ENCODE measurements at places on chromosomes 11 and 22.

GRCh38 chr11:78061088-78061920 lies 2.4 kb upstream of the THRSP start:
- no peak for DNase-seq

- DNase-seq, result no peak
Measured at GRCh38 chr11:27373856-27374602, 11.0 kb upstream of the CCDC34 start.

DNA sequence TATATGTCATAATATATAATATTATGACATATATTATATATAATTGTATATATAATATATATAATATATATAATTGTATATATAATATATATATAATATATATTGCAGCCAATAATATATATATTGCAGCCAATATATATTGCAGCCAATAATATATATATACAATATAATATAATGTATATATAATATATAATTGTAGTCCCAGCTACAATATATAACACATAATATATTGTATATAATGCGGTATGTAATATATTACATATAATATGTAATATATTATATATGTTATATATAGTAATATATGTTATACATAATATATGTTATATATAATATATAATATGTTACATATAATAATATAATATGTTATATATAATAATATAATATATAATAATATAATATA lies 5.8 kb upstream of the CELF1 start:
- DNase-seq, result no peak

DNA sequence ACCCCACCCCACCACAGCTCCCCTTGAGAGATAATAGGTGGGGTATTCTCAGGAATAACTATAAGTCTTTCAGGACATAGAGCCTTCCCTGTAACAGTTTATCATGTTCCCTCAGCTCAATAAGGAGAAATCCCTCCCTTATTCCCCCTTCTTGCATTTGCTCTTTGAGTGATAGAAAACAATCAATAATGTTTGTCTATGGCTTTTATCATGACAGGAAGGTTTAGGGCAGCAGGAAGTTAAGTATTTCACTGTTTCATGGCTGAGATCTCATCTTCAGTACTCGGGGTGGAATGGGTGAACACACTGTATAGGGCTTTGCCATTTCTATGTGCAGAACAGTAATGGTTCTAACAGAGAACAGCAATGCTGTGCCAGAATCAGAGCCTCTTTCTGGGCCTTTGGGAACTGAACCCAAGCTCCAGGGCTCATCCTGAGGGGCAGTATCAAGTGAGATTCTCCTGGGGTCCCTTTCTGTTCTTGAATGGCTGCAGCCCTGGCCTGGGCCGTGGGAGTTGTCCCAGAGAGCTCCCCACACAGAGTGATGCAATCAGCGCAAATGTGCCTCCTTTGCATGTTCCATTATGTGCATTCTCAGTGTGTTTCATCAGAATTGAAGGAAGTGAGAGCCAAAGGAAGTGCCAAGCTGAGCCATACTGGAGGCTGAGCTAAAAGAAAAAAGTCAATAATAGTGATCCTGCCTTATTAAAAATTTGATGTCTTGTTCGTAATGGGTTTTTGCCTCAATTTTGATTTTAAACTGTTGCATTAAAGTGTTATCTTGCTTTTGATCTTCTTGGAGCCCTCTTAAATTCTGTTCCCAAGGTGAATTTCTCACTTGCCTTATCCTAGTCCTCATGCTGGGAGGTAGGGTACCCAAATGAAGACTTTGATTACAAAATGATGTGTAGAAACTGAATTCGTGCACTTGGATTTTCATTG lies 2.9 kb upstream of the CYP2R1 start:
- no peak for DNase-seq

DNA sequence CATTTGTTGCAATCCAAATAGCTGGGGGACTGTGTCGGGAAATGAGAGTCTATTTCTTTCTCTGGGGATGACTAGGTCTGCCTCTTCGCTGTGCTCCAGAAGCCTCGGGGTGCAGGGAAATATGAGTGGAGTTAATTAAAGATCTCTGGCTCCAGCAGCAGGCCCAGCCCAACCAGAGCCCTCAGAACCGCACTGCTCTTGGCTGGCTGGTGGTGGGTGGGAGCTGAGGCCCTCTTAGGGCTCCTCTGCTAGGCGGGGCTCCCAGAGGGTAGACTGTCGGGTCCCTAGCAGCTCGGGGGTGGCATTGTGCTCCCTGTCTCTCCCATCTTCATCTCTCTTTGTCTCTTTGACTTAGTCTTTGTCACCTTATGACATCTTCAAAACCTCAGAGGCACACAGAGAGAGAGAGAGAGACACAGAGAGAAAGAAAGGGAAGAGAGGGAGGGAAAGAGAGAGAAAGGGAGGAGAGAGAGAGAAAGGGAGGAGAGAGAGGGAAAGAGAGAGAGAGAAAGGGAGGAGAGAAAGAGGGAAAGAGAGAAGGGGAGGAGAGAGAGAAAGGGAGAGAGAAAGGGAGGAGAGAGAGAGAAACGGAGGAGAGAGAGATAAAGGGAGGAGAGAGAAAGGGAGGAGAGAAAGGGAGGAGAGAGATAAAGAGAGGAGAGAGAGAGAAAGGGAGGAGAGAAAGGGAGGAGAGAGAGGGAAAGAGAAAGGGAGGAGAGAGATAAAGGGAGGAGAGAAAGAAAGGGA lies 20.2 kb downstream of the MPPED1 start:
- no peak for DNase-seq
